ENCODE measurements at places on chromosomes 2 and 18.

DNA sequence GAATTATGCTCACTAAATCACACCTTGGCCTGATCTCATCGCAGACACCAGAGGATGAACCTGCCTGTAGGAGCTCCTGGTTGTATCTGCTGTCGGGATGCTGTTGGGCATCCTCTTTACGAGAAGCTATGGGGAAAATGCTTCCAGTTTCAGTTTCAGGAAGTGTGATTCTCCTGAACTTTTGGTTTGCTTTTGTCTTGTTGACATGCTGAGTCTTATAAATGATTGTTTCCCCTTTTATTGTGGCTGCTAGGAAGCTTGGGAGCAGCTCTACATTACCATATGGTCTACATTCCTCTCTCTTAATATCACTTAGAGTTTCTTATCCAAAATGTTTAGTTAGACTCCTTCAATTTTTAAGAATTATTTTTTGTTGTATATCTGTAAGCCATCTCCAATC lies 227.5 kb downstream of the MTX2 start:
- DNase-seq, result no peak

DNA sequence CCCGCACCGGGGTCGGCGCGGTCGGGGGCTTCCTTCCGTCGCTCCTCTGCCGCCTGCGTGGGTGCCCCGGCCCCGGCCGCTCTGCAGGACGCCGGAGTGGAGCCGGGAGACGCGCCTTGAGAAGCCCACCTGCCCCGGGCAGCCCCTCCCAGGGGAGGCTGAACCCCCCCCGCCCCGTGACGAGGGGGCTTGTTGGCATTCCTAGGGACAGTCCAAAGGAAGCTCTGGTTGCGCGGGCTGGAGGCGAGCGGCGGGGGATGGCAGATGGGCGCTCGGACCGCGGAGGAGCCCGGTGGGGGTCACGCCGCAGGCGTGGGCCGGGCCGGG lies 133.5 kb upstream of the MGAT5 start:
- DNase-seq, result no peak

DNA sequence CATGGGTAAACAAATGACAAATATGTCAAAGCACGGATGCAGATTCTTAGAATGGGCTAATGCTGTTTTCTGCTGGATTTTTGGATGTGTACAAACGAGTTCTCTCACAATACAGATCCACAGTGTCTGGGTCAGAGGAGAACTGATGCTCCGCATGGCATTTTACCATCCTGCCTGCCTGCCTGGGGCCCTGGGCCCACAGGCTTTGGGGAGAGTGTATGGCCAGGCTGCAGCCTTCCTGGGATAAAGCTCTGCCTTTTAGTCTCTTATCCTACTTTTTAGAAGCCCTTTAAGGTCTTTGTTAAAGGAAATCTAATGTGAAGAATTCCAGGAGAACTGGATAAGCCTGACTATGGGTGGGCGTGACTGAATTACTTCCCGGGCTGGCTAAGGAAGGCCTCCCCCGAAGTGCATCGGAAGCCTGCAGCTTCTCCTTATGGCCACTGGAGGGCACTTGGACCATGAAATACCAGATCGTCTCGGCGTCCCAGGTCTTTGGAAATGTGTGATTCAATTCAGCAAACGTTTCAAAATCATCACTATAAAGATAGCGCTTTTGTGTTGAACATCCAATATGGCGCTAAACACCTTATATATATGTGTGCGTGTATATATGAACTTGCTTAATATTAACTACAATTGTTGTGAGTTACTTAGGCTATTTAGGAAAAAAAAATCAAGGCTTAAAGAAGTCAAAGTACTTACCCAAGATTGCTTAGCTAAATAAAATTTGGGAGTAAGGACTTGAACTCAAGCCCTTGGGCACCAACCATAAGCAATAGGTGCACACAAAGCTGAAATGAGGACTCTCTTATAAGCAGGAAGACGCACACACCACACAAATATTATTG lies 15.2 kb upstream of the DNPEP start:
- peak; percentile 71 for DNase-seq

- no peak for DNase-seq
Observed at GRCh38 chr2:69969991-69970390, 8.6 kb upstream of the ASPRV1 start.

- DNase-seq, result no peak
Observed at GRCh38 chr2:143629340-143629739, 500.1 kb downstream of the ARHGAP15 start.

GRCh38 chr2:205858881-205859441 lies 176.7 kb downstream of the NRP2 start:
- no peak for DNase-seq

DNA sequence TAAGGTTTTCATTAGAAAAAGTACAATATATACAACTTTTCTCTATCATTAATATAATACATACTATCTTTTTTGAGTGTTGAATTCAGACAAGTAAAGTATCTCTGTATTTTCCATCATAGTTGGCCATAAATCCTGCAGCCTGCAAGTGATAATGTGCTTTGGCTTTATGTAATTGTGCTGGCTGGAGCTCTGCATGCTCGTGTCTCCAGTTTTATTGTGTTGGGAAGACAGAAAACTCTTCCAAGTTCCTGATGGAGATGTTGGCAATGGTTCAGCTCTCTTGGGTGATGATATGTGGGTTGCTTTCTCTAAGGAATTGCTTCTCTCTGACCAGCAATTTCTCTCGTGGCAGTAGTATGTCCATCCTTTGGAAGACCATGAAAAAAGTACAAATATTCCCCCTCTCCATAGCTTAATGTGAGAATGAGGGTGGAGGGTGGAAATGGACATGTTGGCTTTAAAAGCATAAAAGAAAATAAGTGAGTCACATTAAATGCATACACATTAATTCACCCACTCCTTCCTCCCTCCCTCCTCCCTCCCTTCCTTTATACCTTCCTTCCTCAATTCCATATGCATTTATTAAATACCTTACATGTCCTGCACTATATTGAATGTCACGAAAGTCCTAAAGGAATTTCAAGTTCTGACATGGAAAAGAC lies 344.2 kb downstream of the MTX2 start:
- DNase-seq, result peak; percentile 83

DNA sequence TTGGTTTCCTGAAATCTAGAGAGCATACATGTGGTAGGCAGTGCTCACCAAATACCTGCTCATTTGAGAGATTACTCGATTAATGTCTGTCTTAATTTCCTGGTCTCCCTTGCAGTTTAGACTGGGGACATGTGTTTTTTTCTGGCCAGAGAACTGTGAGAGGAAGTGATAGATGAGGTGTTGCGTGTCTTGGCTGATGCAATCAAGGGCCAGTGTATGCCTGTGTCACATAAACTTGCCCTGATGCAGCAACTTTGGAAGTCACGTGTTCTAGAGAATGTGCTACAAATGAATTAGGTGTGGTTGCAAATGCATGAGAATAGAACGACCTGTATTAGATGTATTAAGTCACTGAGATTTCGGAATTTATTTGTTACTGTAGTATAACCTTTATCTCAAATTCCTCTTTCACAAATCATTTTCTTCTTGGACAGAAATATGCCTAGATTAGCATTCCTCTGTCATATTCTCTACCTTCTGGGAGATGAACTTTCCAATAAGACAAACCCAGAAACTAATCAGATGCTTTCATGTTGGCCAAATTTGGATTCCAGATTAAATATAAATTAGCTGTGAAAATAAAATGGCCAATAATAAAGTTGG lies 9.9 kb upstream of the IL1A start:
- DNase-seq, result no peak
